Esophagus muscularis mucosa (tissue), 4 donors: ENCODE measurements at places on chromosomes 3 and 15.
A peak's percentile ranks its signal among the peaks of the same experiment; 100 is the strongest.

GRCh38 chr3:31232055-31233025 lies 300.4 kb upstream of the STT3B start:
- no peaks in the 10 kb centered on the region for H3K36me3 ChIP-seq
- no peak overlapping the region for H3K4me3 ChIP-seq
- no peak overlapping the region for H3K27ac ChIP-seq
- H3K4me1 ChIP-seq: no peaks in the 10 kb centered on the region

DNA sequence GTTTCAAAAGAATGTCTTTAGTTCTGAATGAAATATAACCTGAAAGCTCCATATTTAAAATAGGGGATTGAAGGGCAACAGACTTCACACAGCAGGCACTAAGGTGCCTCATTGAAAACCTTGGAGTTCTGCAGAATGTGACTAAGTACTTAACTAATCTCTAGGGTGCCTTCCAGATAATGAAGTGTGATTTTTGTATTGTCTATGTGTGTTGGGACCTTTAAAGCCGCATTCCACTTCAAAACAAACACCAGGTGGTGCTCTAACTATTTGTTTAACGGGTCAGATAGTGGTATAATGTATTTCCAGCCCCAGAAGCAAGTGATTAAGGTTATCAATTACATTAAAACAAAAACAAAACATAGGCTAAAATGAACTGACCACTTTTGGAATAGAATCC lies 28.0 kb downstream of the TFG start:
- DNase-seq: no peak
- no peak overlapping the region for H3K27ac ChIP-seq
- no peaks in the 10 kb centered on the region for H3K27me3 ChIP-seq
- no peak overlapping the region for H3K4me3 ChIP-seq
- peaks cover 28% of the 10 kb centered on the region for H3K36me3 ChIP-seq

DNA sequence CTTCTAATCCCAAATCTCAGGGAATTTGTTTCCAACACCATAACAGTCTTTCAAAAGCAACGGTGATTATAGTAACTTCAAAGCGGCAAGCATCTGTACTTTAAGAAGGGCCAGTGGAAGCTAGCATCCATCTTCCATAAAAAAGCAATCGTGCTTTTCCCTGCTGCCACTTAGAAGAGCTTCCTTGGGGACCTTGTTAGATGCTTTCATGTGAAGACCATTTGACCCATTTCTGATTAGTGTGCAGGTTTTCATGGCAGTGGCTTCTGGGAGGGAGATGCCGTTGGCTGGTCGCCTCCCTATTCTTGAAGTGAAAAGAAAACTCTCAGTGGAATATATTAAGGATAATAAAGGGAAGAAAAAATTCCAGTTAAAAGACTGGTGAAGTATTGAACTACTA lies 354.1 kb downstream of the ROBO2 start:
- DNase-seq: no peak
- no peak overlapping the region for H3K4me3 ChIP-seq
- H3K4me1 ChIP-seq: no peaks in the 10 kb centered on the region
- H3K27ac ChIP-seq: no peak overlapping the region
- no peaks in the 10 kb centered on the region for H3K36me3 ChIP-seq

DNA sequence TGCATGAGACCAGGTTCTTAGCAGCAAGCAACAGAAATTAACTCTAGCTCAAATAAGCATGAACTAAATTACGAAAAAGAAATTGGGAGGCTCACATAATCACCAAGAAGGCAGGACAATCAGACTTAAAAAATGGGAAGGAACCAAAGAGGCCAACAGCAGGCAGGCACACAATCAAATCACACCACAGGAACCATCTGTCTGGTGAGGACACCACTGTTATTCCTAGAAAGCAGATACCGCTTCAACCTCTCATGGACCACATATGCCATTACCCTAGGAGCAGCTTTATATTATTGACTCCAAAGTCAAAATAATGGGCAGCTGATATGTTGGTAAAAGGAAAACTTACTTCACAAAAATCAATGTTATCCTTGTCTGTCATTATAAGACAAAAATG lies 51.6 kb downstream of the SUCLG2 start:
- no peaks in the 10 kb centered on the region for H3K27me3 ChIP-seq
- DNase-seq: peak; percentile 14
- peaks cover 11% of the 10 kb centered on the region for H3K36me3 ChIP-seq
- H3K27ac ChIP-seq: no peak overlapping the region
- H3K4me1 ChIP-seq: peaks cover 5% of the 10 kb centered on the region

GRCh38 chr3:179603831-179604230 lies 607 bp downstream of the MRPL47 start:
- DNase-seq: no peak
- no peaks in the 10 kb centered on the region for H3K27me3 ChIP-seq
- peak overlapping the region; percentile 77 for H3K4me3 ChIP-seq
- peaks cover 45% of the 10 kb centered on the region for H3K36me3 ChIP-seq

DNA sequence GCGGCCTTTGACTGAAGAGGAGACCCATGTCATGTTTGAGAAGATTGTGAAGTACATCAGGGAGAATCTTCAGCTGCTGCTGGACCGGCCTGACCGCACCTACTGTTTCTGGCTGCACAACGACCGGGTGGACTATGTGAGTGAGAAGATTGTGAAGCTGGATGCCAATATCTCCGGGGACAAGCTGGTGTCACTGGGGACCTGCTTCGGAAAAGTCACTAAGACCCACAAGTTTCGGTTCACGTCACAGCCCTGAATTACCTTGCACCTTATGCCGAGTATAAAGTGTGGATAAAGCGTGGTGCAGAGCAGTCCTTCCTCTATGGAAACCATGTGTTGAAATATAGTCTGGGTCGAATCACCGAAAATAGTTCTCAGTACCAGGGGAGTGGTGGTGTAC lies 16.0 kb upstream of the DNAJC13 start:
- H3K36me3 ChIP-seq: no peaks in the 10 kb centered on the region
- H3K4me3 ChIP-seq: no peak overlapping the region
- H3K4me1 ChIP-seq: no peaks in the 10 kb centered on the region
- H3K27ac ChIP-seq: no peak overlapping the region
- no peak for DNase-seq

- no peak overlapping the region for H3K4me3 ChIP-seq
- DNase-seq: no peak
- H3K27ac ChIP-seq: peak overlapping the region; percentile 86
- peaks cover 45% of the 10 kb centered on the region for H3K4me1 ChIP-seq
- H3K27me3 ChIP-seq: no peaks in the 10 kb centered on the region
Observed at GRCh38 chr3:9861626-9862130, 17.9 kb upstream of the RPUSD3 start.

- H3K27ac ChIP-seq: peak overlapping the region; percentile 94
- no peaks in the 10 kb centered on the region for H3K36me3 ChIP-seq
- H3K4me1 ChIP-seq: peaks cover 22% of the 10 kb centered on the region
- H3K27me3 ChIP-seq: no peaks in the 10 kb centered on the region
- DNase-seq: no peak
- peak overlapping the region; percentile 96 for H3K4me3 ChIP-seq
Observed at GRCh38 chr15:62059108-62059815, 985 bp downstream of the VPS13C start.

- H3K4me3 ChIP-seq: no peak overlapping the region
- H3K4me1 ChIP-seq: peaks cover 10% of the 10 kb centered on the region
- H3K27ac ChIP-seq: no peak overlapping the region
- H3K27me3 ChIP-seq: no peaks in the 10 kb centered on the region
- DNase-seq: no peak
Observed at GRCh38 chr3:54349231-54349652, 226.9 kb downstream of the CACNA2D3 start.

DNA sequence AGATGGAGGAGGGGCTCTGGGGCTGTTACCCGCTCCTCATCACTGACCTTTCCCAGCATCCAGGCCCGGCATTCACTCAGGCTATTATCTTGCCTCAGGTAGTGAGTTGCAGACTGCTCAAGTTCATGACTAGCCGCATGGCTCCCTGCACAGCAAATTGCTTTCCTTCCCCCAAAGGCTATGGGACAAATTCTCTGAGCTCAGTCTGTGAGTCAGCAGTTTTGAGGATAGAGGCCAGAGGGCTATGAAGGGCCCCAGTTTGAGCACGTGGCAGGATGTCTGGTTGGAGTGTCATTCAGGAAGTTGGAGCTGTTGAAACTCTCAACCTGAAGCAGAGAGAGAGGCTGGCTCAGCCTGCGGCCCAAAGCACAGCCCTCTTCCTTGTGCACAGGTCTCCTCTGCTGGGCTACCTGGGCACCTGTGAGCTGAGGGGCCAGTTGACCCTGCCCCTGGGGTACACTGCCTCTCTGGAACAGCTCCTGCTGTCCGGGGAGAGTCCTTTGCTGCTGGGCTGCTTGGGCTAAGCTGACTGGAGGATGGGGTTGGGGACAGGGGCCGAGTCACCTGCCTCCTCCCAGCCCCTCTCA lies 7.9 kb downstream of the FAH start:
- no peak overlapping the region for H3K4me3 ChIP-seq
- H3K4me1 ChIP-seq: peaks cover 17% of the 10 kb centered on the region
- no peaks in the 10 kb centered on the region for H3K27me3 ChIP-seq
- H3K27ac ChIP-seq: no peak overlapping the region

- H3K4me1 ChIP-seq: no peaks in the 10 kb centered on the region
- no peaks in the 10 kb centered on the region for H3K27me3 ChIP-seq
- H3K27ac ChIP-seq: no peak overlapping the region
Observed at GRCh38 chr3:181629711-181630110, 82.0 kb upstream of the SOX2 start.

DNA sequence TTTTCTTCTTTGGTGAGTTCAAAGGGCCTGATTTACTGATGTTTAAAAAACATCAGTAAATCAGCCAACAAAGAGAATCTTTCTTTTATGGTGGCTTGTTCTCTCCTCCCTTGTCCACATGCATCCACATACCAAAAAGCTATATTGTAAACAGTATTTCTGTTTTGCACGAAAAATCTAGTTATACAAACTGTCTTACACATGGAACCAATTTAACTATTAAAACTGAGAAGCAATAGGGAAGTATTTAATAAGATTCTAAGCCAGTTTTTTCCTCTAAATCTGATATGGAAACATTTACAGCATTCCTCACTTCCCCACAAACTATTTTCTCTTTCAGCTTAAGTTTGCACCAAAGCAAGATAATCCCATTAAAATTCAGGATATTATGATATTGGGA lies 110.8 kb upstream of the ICE2 start:
- no peak for DNase-seq
- H3K27me3 ChIP-seq: no peaks in the 10 kb centered on the region
- peaks cover 23% of the 10 kb centered on the region for H3K4me1 ChIP-seq

DNA sequence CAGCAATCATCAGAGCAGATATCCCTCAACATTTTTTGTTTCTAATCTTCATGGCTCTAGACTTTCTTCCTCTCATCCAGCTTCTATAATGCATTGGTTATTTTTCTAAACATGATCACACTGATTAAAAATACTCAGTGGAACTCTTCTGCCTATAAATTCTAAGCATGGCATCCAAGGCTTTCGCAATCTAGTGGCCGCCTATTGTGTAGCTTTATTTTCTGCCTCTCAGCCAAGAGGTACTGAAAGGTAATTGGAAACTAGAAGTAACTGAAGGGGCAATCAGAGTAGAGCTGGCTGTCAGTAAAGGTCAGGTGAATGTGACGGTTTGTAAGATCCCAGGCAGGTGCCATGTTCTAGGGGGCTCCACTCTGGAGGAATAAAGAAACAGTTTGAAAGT lies 33.4 kb downstream of the OXSM start:
- no peak overlapping the region for H3K27ac ChIP-seq
- H3K27me3 ChIP-seq: no peaks in the 10 kb centered on the region
- H3K36me3 ChIP-seq: no peaks in the 10 kb centered on the region
- DNase-seq: no peak
- H3K4me1 ChIP-seq: no peaks in the 10 kb centered on the region

- no peaks in the 10 kb centered on the region for H3K4me1 ChIP-seq
- no peak overlapping the region for H3K27ac ChIP-seq
- no peaks in the 10 kb centered on the region for H3K27me3 ChIP-seq
- H3K4me3 ChIP-seq: no peak overlapping the region
Observed at GRCh38 chr3:17061005-17061404, 176.2 kb downstream of the PLCL2 start.

GRCh38 chr3:14238356-14238755 lies 59.7 kb downstream of the LSM3 start:
- H3K27ac ChIP-seq: no peak overlapping the region
- no peaks in the 10 kb centered on the region for H3K27me3 ChIP-seq
- peaks cover 27% of the 10 kb centered on the region for H3K4me1 ChIP-seq
- no peak for DNase-seq
- H3K4me3 ChIP-seq: no peak overlapping the region
- no peaks in the 10 kb centered on the region for H3K36me3 ChIP-seq

DNA sequence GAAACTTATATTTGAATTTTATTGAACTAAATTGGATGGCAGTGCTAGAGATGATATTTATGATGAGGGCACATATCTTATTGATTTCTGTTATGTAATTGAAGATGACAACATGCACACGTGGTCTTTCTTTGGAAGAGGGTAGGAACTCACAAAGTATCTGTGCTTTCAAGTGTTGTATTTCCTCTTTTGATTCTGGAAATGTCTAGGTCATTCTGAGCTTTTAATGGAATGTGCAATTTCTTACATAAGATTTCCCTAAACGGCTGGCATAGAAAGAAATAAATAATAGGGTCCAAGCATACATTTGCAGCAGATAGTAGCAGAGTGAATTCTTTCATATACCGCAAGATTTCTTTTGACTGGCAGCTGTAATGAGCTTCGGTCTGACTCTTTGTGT lies 10.1 kb upstream of the GPR171 start:
- H3K4me3 ChIP-seq: no peak overlapping the region
- no peaks in the 10 kb centered on the region for H3K36me3 ChIP-seq
- no peak for DNase-seq
- H3K27me3 ChIP-seq: no peaks in the 10 kb centered on the region

- no peaks in the 10 kb centered on the region for H3K36me3 ChIP-seq
- no peak overlapping the region for H3K27ac ChIP-seq
- no peaks in the 10 kb centered on the region for H3K27me3 ChIP-seq
- DNase-seq: no peak
- H3K4me3 ChIP-seq: no peak overlapping the region
Observed at GRCh38 chr3:82676356-82677026, 915.0 kb upstream of the GBE1 start.
